ENCODE measurements at places on chromosomes 3 and 15.

- DNase-seq, result no peak
Measured at GRCh38 chr3:171393032-171393744, 67.0 kb downstream of the TNIK start.

- no peak for DNase-seq
Measured at GRCh38 chr3:182464513-182465145, 328.7 kb upstream of the ATP11B start.

DNA sequence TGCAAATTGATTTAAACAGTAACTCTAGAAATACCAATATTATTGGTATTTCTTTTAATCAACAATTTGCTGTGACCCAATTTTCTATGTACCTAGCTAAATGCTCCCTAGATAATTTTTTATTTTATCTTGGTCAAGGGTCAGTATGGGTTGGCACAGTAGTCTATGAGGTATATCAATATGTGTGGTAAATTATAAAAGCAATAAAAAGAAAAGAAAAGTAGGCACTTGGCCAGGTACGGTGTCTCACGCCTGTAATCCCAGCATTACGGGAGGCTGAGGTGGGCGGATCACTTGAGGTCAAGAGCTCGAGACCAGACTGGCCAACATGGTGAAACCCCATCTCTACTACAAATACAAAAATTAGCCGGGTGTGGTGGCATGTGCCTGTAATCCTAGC lies 34.0 kb upstream of the STIMATE start:
- no peak for DNase-seq

DNA sequence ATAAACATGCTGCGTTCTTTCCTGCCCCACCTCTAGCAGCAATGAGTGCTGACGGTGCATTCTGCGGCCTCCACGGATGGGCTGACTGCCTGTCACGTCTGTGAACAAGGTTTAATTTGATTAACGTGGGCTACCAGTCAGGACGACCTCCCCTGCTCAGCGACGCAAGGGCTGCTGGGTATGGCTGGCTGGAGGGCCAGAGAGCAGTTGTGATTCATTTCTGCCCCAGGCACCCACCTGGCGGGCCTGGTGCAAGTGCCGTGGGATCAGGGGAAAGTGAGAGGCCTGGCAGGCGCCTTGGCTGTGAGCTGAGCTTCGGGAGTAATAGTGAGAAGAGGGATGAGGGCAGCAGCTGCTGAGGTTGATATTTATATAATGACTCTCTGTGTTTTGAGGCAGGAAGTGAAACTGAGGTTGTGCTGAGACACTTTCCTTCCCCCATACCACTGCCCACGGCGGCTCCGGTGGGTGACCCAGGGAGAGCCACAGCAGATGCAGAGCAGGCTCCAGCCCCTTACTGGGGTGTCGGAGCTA lies 190.4 kb upstream of the BCL6 start:
- DNase-seq, result no peak

GRCh38 chr3:96022676-96023075 lies 791.7 kb upstream of the EPHA6 start:
- no peak for DNase-seq

DNA sequence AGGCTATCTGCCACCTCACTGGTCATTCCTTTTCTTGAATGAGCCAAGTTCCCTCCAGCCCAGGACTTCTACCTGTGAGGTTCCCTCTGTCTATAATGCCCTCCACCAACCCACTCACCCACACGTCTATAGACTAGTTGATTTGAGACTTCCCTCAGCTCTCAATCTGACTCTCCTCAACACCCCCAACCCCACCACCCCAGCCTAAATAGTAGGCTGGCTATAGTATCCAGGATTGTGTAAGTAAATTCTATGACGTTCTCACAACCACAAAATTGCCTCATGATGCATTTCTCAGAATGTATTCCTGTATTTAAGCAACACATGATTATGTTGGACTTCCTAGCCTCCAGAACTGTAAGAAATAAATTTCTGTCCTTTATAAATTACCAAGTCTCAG lies 2.2 kb downstream of the PLSCR1 start:
- DNase-seq, result no peak

- DNase-seq, result no peak
Measured at GRCh38 chr3:134365766-134366065, 8.5 kb downstream of the AMOTL2 start.

GRCh38 chr3:154786724-154787123 lies 293.4 kb upstream of the MME start:
- DNase-seq, result no peak

- no peak for DNase-seq
Measured at GRCh38 chr3:40358454-40358853, 28.5 kb upstream of the ENTPD3 start.

DNA sequence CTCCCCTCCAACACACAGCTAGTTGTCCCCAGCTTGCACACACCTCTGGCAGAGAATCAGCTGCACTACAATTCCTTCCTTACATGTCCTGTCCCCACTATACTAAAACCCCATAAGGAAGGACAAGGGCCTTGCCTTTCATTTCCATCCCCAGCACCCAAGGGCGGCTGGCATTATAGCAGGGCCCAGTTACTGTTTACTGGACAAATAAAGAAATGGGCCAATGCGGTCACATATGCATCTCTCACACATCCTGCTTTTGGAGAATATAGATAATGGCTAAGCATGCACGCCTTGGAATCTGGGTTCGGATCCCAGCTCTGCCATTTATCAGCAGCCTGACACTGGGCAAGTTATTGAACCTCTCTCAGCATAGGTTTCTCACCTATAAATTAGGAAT lies 99.1 kb downstream of the DAPK2 start:
- DNase-seq, result no peak

DNA sequence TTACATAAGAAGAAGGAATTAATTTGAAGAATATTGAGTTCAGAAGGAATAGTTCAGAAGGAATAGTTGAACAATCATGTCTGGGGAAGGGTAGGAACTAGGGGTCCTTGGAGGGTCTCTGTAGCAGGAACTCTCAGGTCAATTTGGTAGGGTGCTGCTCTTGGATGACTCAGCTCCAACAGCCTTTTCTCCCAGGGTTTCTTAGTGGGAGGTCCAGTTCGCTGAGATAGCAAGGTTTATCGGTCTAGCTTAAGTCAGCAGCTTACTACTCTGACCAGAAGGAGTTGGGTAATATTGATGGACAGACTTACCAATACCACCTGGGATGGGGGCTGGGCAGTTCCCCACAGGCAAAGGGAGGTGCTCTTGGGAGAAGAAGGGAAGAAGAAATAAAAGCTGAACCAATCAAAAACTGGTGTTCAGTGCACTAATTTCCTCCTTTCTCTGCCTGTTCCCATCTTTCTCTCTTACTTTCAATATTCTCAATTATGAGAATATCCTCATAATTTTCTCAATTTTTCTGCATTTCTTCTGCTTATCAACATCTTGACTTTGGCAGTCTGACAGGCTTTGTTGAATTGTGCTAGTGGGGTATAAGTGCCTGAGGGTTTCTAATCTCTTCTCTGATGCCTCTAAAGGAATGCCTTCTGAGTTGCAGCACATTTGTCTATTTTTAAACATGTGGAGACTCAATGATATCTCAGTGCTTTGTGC lies 14.4 kb upstream of the MITF start:
- no peak for DNase-seq

DNA sequence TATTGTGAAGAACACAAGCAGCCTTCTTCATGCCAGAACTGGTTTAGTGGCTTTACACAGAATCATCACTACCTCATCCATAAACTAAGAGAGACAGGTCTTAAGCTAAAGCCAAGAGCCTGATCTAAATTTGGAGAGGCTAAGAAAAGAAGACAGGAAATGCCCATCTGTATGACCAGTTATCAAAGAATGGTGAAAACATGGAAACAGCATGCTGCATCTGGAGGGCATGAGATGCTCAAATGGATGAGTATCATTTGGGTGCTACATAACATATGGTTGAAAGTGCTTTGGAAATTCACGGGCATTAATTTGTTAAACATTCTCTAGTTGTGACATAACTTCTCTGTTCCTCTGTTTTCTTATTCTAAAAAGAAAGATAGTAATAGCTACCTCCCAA lies 112.5 kb downstream of the CPNE4 start:
- DNase-seq, result no peak

- DNase-seq, result no peak
Measured at GRCh38 chr15:57386976-57387375, 10.7 kb downstream of the CGNL1 start.

- no peak for DNase-seq
Measured at GRCh38 chr3:68728343-68728742, 204.0 kb downstream of the TAFA4 start.

DNA sequence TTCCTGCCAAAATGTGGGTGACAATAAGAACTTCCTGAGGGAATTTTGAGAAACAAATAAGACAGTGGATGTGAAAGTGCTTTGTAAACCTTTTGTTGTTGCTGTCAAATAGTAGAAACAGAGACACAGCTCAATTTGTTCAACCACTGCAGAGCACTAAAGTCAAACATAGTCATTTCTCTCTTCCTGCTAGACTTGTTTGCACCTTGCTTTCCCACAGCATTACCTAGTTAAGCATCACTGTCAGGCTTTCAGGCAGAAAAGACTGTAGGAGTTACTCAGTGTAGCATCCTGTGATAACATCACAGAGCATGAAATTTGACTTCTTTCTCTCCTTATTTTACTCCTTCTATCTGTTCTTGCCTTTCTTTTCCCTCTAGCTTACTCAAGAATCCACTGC lies 27.1 kb downstream of the SLC12A1 start:
- DNase-seq, result no peak

DNA sequence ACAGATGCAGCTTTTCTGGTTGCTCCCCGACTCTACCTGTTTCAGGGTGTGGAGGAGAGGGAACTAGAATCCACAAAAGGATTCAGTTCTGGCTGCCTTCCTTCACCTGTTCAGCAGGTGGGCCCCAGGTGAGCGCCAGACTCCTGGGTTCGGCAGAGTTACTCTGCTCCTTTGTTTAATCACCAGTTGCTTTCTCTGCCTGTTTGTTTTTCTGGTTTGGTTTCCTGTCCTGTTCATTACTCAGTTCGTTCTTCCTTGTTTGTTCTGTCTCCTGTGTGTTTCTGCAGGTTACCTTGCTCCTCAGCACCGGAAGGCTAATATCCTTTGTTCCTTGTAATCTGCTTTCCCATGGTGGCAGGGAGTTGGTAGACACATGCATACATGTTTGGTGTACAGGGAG lies 508.5 kb upstream of the ATP11B start:
- DNase-seq, result no peak

DNA sequence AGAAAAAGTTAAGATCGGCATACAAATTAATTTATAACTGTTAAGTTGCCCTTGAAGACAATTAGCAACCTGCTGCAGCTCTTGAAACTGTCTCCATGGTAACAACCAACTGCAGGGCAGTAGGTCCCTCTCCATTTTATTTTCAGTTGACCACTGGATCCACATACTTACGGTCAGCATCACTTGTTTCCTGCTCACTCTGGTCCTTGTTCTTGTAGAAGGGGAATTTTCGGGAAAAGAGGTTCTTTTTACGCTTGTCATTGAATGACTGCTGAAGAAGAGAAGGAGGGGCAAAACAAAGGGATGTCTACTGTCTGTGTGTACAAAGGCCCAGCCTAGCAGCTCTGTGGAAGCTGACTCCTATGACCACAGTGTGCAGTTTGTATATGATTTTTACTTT lies 46.8 kb upstream of the MELTF start:
- no peak for DNase-seq

DNA sequence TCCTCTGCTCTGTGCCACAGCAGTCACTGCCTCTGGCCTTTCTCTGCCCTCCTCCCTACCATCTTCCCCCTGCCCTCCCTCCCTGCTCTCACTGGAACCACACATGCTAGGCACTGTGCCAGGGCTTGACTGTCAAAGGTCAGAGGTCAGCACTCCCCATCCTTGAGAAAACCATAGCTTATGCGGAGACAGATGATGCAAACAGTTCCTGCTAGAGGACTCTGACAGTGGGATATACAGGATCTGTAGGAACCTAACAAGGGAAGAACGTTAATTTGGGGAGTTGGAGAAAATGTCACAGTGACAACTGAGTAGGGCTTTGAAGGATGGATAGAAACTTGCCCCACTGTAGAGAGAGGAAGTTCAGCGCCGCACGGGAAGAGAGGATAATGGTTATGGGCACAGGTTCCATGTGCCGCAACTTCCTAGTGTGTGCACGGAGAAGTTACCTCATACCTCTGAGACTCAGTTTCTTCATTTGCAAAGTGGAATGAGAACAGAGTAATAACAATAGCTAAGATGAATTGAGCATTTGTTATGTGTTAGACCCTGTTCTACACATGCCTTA lies 29.3 kb upstream of the XYLB start:
- no peak for DNase-seq

DNA sequence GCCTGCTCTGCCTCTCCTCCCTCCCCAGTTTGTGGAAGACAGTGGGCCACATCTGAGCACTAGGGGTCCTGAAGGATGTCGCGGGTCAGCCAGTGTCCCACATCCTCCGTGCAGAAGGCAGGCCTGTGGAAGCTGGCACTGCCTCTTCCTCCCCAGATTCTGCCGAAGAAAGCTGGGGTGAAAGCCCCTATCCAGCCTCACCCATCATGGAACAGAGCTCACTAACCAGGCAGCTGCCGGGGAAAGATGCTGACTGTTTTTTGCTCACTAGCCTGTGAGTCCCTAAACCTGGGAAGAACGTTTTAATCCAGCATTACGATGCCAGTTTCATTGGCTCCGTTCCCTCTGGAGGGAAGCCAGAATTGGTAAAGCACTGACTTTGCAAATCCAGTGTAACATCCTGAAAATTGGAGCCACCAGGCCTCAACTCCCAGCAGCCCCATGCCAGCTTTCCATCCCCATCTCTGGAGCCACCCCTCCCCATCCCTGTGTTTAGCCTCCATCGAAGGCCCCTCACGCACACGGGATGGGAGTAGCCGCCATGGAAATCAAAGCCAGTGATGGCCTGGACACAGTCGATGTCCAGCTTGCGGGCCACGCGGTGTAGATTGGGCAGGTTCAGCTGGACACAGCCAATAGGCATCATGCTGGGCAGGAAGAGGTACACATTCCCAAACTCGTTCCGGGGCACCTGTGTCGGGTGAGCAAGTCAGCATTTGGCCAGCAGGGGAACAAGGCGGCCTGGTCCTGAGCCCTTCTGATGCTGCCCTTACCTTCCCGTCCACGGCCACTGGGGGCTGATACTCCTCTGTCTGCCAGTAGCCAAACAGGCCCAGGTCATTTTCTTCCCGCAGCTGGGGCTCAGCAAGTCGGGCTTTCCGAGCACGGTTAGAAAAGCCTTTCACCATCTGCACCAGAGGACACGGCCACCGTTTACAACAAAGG lies 23.5 kb downstream of the TMEM43 start:
- DNase-seq, result no peak

- DNase-seq, result no peak
Measured at GRCh38 chr15:35827911-35828310, 281.9 kb upstream of the DPH6 start.

GRCh38 chr3:178244733-178245709 lies 291.2 kb upstream of the KCNMB2 start:
- DNase-seq, result no peak

DNA sequence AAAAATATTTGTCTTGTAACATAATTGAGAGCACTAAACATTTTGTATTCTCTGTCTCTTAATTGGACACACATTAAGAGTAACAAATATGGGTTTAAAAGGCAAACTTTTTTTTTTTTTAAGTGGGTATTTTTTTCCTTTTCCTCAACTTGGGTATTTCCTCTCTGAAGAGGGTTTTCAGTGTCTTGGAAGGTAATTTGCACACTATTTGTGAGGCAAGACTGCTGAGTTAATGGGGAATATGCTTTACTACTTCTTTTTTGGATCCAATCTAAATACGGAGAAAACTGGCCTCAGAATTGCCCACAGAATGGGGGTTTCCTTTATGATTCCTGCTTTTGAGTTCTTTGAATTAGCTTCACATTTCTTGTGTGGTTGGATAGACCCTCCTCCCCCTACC lies 105.2 kb downstream of the FNDC3B start:
- no peak for DNase-seq
